PC-3 (cell line): ENCODE measurements at places on chromosomes 2 and 18.

DNA sequence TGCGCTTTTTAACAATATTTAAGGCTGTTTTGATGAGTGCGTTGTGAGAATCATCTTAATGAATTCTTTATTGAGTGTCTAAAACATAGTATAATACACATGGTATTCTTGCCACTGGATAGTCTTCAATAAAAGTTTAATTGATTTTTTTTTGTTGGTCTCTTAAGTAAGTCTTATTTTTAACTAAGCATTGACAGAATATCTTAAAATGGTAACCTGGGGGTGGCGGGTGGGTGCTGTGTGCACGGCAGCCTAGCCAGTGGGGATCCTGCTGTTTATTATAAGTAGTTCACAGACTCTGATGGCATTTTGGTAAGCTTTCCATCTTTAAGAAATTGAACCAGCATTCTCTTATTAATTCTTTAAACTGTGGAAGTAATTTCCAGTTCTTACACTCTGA, 6.0 kb downstream of the SOX11 start:
- no peak for DNase-seq

GRCh38 chr2:74682501-74682900, 28.5 kb downstream of the SEMA4F start:
- no peak for DNase-seq

- no peak for DNase-seq
Measured at GRCh38 chr2:111978452-111979170, 76.5 kb upstream of the TMEM87B start.

GRCh38 chr2:231138699-231139098, 13.9 kb upstream of the HTR2B start:
- no peak for DNase-seq

DNA sequence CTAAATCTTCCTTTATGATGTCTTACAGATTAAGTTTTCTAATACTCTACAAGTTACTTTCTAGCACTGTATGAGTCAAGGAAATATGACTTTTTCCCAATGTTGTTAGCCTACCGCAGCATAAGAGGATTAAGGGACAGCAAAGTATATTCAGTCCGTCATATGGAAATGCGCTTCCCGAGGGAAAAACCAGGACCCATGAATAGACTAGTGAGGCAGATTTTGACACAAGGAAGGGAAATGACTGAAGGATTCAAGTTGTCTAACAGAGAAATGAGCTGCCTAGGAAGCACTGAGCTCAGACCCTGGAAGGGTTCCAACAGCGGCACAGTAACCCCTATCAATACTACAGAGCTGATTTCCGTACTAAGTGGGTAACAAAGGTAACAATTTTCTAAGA, 12.0 kb downstream of the SEPTIN10 start:
- DNase-seq = no peak
